CD4-positive, alpha-beta memory T cell (primary cell): ENCODE measurements at places on chromosomes 4 and X. TPM values are rescaled to one million over a fixed set of nuclear protein-coding genes. Genes with fewer than 3 reads are reported as not detected.

NHS gene
- total RNA-seq = 0.67 TPM

RAB9B gene
- total RNA-seq = 0.26 TPM

DNA sequence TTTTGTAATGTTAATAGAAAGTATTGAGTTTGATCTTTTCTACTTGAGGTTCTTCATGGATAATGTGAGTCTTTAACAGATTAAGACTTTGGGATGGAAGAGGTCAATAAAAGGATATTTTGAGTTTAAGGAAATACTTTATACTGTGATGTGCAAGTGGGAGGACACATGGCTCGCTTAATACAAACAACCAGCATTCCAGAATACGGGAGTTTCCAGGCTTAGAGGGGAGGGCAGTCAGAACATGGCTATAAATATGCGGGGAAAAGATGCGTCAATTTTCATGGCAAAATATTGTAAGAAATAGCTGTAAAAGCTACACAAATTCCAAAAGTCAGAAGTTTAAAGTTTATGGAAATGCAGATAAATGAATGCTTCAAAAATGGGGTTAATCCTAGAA is 192.3 kb downstream of the AASDH start:
- H3K4me3 ChIP-seq = no peak overlapping the region
- H3K36me3 ChIP-seq = no peaks in the 10 kb centered on the region
- no peak overlapping the region for H3K27ac ChIP-seq

SHOX gene
- total RNA-seq = not detected

- H3K27ac ChIP-seq = no peak overlapping the region
- DNase-seq = no peak
- H3K36me3 ChIP-seq = no peaks in the 10 kb centered on the region
These were observed 123.5 kb upstream of the SMARCAD1 start for GRCh38 chr4:94084155-94084554.

TBC1D25 gene
- 24.5 TPM for total RNA-seq

- H3K27me3 ChIP-seq = no peaks in the 10 kb centered on the region
- H3K27ac ChIP-seq = no peak overlapping the region
- no peaks in the 10 kb centered on the region for H3K4me1 ChIP-seq
- H3K36me3 ChIP-seq = no peaks in the 10 kb centered on the region
These were observed 244.1 kb downstream of the RAB28 start for GRCh38 chr4:13240066-13240465.

- H3K27me3 ChIP-seq = no peaks in the 10 kb centered on the region
- H3K36me3 ChIP-seq = no peaks in the 10 kb centered on the region
- no peak overlapping the region for H3K4me3 ChIP-seq
- DNase-seq = no peak
These were observed 16.2 kb upstream of the DAPP1 start for GRCh38 chr4:99800332-99801004.

GRCh38 chr4:92433272-92433758 is 129.5 kb downstream of the GRID2 start:
- no peak for DNase-seq
- no peaks in the 10 kb centered on the region for H3K27me3 ChIP-seq
- no peaks in the 10 kb centered on the region for H3K36me3 ChIP-seq
- H3K4me1 ChIP-seq = no peaks in the 10 kb centered on the region
- H3K4me3 ChIP-seq = no peak overlapping the region
- no peak overlapping the region for H3K27ac ChIP-seq
